ENCODE measurements at places on chromosomes 5 and 9.

DNA sequence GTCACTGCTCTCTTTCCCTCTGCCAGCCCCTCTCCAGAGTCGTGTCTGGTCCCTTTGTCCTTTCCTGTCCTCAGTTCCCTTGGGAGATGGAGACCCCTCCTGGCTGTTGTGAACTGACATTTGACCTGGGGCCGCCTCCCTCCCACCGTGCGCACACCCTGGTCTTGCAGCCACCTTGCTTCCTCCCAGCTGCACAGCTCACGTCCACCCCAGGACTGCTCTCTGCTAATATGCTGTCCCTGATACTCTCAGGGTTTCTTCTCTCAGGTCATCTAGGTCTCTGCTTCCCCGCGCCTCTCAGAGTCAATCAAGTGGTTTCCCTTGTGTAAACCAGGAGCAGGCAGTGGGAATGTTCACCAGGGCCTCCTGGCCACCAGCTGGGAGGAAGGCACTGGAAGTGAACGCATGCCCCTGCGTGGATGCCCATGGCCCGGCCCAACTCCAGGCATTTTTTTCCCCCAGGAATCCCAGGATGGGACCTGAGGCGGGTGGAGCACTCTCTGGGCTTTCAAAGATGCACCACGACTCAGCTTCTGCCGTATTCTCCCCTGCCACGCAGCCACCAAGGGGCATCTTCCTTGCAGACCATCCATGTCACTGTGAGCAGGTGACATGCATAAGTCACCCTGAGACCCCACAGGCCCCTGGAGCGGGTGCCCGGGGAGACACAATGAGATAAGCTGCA lies 142.4 kb downstream of the OLFM1 start:
- no peak for DNase-seq

DNA sequence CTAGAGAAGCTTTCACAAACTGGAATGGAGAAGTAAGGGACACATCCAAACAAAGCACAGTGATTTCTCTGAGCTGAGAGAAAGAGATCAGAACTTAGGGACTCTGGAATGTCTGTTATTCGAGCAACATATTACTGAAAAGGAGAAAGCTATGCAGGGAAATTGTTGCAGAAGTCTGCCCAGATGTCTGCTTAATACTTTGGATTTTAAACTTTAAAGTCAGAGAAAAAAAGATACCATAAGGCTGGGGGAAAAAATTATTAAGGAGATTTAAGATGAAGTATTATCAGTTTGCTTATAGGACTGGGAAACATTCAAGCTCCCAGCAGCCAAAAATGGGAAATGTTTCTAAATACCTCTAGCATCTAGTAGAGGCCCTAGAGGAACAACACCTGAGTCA lies 803.9 kb downstream of the TAF11L14 start:
- DNase-seq: no peak

DNA sequence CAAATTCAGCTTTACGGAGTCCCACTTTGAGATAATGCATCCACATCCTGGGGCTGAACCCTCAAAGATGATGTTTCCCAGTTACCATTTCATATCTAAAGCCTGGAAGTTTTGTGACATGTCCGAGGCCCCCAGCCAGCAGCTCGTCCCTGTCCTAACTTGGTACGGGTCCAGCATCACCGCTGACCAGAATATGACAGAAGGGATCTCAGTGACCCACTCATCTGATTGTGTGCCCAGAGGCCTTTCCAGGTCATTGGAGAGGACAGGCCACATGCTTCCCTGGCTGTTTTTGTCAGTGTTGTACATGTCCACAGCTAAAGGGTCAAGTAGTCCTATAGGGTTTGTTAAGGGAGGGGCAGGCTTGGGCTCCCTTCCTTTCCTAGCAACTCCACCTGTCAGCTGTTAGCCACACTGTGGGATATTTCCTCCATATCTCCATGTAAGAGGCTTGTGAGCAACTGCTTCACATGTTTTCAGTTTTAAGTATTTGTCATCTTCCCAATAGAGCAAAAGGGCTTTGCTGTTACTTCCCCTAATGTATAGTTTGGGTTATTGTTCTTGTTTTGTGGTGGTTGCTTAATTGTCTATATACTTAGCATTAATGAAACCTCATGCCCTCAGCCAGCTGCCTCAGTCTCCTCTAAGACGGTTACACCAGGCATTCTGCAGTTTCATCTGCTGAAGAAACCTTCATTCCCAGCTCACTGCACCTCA lies 33.4 kb downstream of the SECISBP2 start:
- DNase-seq: no peak

DNA sequence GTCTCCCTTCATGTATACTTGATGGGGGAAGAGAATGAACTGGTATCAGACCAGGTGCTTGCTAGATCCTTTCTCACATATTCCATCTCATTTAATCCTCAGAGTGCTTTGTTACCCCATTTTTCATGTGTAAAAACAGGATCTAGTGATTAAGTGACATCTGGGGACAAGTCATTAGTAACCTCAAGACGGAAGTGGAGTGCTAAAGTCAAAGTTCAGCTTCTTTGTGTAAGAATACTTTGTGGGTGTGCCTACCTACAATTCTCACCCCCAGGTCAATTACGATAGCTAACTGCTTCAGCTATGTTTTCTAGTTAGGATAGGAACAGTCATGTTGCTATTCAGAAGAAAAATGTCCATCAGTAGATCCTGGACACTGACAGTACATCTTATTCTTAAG lies 3.1 kb upstream of the FAM120AOS start:
- no peak for DNase-seq

GRCh38 chr5:56147106-56147505 lies 86.0 kb downstream of the ANKRD55 start:
- DNase-seq: no peak

DNA sequence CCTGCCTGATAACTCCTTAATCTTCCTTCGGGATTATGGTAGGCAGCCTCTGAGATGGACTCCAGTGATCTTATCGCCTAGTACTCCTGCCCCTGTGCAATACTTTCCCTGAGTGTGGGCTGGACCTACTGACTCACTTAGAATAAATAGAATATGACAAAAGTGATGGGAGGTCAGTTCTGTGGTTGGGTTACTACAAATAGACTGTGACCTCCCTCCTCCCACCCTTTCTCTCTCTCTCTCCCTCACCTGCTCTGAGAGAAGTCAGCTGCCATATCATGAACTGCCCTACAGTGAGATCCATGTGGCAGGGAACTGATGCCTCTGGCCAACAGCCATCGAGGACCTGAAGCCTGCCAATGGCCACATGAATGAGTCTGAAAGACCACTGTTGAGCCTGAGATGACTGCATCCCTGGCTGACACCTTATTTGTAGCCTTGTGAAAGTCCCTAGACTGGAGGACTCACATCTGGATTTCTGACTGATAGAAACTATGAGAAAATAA lies 31.7 kb downstream of the NRG2 start:
- DNase-seq: no peak

GRCh38 chr5:38540314-38540713 lies 16.1 kb downstream of the LIFR start:
- no peak for DNase-seq

- DNase-seq: no peak
Measured at GRCh38 chr9:134346151-134346550, 19.9 kb downstream of the RXRA start.

DNA sequence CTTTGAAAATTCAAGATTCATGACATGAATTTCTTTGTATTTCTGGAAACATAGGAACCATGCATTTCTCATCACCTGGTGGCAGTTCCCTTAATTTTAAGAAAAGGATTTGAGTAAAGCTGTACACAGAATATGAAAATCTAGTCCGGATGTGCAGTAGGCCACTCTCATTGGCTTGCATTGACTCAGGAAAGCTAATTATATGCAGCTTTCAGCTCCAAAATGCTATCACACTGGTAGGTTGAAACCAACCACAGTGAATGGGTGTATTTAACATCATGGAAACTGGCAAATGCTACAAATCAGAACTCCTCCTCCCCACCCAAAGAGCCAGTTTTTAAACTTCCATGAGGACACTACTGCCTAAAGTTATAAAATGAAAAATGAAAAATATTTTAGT lies 161.6 kb upstream of the FBXL17 start:
- no peak for DNase-seq

DNA sequence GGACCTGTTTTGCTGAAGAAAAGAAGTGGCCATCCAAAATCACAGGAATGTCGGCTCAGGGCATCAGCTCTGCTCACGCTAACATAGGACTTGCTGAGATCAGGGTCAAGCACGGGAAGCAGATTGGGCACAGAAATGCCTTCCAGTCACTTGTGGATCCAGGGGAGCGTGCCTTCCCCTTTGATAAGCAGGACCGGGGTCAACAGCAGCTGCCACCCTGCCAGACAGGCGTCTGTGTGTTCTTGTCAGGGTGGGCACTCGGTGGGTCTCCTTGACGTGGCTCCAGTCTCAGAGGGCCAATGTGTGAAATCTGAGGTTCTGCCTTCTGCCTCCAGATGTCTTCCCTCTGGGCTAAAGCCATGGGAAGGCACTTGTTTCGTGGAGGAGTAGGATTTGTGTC lies 313.7 kb upstream of the IRX4 start:
- no peak for DNase-seq

DNA sequence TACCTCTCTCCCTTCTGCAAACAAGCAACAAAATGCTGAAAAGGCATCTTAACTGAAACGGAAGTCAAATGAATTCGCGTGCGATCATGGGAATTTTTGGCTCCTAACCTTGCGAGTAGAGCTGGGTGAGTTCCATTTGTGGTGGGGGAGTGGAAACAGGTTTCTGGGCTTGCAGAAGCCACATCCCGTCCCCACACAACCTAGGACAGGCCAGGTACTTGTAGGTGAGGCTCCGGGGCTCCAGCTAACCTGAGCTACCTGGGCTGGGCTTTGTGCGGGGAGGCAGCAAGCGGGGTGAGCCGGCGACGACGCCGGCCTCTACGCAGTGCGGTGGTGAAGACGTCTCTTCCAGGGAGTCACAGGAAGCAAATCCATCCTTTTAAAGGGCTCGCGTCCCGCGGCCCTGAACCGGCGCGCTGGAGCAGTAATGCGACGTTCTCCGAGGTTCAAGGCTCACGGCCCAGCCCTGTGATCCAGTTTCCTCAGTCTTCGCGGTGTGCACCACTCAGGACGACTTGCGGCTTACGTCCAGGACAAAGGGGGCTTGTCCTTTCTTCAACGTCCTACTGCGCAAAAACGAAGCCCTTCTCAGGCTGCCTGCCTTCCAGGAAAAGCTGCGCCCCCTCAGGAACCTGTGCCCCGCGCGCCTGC lies 567 bp upstream of the SPIN1 start:
- DNase-seq: peak; percentile 15

GRCh38 chr5:178435321-178436238 lies 154.6 kb downstream of the COL23A1 start:
- no peak for DNase-seq

- DNase-seq: no peak
Measured at GRCh38 chr5:173981185-173981761, 7.7 kb upstream of the C5orf47 start.

- no peak for DNase-seq
Measured at GRCh38 chr9:131954299-131954698, 125.4 kb downstream of the MED27 start.

DNA sequence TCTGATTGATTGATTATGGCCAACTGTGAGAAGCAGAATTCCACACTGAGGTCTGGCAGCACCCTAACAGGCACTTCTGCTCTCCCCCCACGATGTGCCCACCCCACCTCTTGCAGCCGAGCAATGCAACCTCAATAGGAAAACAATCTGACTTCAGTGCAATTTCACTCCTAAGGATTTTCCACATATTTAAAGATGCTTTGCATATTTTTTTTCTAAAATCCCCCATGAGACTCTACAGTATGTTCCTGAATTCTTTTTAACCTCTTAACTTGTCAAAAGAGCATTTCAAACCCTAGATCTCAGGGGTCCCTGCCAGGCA lies 243.1 kb downstream of the AUH start:
- DNase-seq: no peak

DNA sequence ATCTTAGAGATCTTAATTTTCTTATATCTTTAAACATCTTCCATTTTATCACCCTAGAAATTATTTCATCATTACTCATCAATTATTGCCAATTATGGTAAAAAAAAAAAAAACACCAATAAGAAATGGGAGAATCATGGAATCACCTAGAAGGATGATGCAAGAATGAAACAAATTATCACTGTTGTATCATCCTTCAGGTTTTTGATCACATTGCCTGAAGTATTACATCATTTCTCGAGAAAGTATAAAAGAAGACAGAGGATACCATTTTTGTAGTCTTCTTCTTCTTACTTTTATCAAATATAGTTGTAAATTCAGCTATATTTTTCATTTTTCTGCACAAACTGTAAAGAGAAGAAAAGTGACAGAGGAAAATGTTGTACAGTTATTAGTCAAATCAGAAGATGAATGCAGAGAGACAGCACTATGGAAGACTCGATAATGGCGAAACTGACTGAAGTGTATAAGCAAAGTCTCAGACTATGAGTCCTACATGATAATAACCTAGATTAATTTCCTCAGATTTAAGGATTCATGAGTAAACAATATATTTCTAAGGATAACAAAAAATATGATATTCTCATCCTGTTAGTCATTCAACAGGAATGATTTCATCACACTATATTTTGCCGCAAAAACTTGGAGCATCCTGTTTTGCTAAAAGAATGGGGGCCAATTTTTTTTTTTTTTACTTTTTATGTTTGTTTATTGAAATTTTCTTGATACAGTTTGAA lies 5.9 kb upstream of the STC2 start:
- DNase-seq: no peak

DNA sequence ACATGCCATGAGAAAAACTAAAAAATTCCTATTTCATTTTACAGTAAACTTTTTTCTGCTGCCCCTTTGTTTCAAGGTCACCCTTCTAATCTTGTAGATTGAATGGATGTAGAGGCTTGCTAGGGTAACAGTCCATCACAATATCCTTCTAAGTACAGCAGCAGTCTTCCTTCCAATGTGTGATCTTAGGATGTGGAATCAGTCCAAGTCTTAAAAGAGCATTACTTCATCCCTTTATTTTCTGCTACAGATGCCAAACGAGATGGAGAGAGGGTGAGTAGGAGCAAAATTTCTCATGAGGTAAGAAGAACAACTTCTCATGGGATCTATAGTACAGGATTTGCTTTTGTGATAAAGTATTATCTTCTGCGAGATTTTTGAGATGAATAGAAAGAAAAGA lies 704 bp upstream of the IL33 start:
- DNase-seq: no peak

- DNase-seq: no peak
Measured at GRCh38 chr5:94751460-94751859, 133.0 kb downstream of the SLF1 start.

DNA sequence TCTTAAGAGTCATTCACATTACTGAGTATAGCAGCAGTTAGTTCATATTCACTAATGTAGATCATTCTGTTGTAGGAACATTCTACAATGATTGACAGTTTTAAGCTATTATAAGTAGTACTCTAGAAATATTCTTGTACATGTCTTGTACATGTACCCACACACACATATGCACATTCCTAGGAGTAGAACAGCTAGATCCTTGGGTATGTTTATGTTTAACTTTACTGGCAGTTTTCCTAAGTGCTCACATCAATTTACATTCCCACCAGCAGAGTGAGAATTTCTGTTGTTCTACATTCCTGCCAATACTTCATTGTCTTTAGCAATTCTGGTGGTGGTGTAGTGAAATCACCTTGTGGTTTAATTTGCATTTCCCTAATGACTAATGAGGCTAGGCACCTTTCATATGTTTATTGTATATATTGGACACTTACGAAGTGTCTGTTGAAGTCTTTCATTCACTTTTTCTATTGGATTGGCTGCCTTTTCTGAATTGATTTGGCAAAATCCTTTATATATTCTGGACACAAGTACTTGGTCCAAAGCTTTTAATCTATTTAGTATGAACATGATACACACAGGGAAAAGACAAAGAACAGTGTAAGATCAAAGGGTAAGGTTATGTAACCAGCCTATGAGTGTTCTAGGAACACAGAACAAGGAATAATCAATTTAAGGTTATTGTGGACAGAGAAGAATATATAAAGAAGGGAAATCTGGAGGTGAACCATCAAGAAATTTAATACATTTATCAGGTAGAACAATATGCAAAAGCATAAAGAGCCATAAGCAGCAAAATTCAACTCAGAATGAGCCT lies 95.6 kb downstream of the MLLT3 start:
- no peak for DNase-seq
